ENCODE measurements at places on chromosomes 13 and 19.
A peak's percentile ranks its signal among the peaks of the same experiment; 100 is the strongest.

DNA sequence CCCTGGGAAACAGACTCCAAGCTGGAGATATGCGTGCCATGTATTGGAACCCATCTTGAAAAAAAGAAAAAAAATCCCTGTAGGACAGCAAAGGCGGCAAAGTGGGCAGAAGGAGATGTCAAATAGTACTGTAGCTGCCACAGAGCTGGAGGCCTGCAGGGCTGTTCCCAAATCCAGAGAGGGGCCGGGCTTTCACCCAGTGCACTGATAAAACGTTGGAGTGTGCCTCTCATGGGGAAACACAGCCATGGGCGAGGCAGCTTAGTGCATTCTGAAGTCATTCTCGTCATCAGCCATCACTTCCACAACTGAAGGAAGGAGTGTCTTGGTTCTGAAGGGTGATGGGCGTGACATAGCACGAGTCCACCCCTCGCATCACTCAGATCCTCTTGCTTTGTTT lies 4.8 kb downstream of the SGCG start:
- DNase-seq, result no peak

DNA sequence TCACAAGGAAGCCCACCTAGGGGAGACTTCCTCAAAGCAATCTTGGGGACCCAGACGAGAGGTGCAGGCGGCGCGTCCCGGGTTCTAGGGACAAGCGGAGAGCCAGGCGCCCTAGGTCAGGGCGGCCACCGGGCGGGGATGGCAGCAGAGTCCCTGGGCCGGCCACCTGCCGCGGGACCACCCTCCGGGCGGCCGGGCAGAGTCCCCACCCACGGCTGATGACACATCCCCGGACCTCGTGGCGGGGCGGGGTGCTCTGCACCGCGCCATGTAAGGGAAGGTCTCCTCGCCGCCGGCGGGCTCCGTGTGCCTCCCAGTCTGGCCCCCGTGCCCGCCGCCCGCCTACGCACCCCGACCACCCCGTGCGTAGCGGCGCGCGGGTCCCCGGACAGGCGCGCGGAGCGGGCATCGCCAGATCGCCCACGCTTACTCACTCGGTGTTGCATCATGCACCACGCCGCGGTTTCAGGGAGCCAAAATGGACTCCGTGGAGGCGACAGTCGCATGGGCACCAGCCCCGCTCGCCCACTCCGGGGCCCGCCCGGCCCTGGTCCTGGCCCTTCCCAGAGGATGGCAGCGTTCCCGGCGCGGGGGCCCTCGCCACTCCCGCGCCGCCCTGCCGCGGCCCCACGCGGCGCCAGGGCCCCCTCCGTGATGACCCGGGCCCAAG lies 643 bp downstream of the SLC7A1 start:
- peak; percentile 75 for DNase-seq

GRCh38 chr13:101989798-101990350 lies 412.0 kb downstream of the FGF14 start:
- DNase-seq, result no peak

DNA sequence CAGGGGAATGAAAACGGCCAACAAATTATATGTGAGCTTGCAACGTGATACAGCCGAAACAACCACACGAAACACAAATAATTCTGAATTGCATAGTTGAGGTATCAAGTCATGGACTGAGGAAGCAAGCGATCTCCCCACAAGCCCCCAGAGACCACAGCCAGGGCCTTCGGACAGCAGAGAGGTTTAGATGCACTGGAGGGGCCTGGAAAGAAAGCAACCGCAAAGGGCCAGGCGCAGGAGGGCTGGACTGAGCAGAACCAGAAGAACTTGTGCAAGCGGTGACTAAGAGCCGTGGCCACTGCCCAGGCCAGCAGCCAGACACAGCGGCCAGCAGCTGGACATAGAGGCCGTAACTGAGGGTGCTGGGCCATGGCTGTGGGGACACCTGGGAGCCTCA lies 131.4 kb downstream of the TNFRSF19 start:
- no peak for DNase-seq

GRCh38 chr13:24381541-24382265 lies 72.3 kb downstream of the C1QTNF9 start:
- peak; percentile 32 for DNase-seq

DNA sequence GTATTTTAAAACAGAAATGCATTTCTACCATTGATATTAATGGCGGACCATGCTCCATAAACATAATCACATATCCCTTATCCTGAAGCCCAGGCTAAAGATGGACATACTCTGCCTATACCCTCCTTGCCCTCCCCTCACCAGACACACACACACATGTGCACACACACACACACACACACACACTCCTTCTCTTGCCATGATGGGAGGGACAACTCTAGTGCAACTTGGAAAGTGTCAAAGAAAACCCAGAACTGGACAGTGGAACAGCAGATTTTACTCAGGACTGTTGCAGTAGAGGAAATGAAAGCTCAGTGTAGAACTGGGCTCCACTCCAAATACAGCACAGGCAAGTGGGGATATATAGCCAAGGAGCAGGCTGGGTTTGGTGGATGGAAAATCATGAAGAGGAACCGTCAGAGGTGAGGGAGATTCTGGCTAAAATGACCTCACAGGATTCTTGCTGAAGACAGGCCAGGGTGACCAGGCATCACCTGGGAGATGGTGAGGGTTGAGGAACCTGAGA lies 40.8 kb downstream of the TNFRSF19 start:
- DNase-seq, result no peak

- DNase-seq, result peak; percentile 89
These were observed at the start of gene KEAP1 for GRCh38 chr19:10503002-10503789. Gene KEAP1 (minus strand): TSS chr19:10503356. CDS start chr19:10500033, 3,323 bp downstream.

GRCh38 chr19:679418-680286 lies 3.5 kb downstream of the FSTL3 start:
- peak; percentile 91 for DNase-seq
